ENCODE measurements at places on chromosomes 5 and 9. TPM values are rescaled to one million over a fixed set of nuclear protein-coding genes. Genes with fewer than 3 reads are reported as not detected.

DNA sequence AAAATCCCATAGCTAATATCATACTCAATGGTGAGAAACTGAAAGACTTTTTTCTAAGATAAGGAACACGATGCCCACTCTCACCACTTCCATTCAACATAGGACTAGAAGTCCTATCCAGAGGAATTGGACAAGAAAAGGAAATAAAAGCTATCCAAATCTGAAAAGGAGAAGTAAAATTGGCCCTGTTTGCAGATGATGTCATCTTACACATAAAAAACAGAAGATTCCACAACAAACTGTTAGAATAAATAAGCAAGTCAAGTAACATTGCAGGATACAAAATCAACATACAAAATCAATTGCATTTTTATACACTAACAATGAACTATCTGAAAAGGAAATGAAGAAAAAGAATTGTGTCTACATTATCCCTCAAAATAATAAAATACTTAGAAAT, 308.0 kb downstream of the MCTP1 start:
- no peak overlapping the region for H3K27ac ChIP-seq
- no peaks in the 10 kb centered on the region for H3K27me3 ChIP-seq
- H3K4me1 ChIP-seq, result no peaks in the 10 kb centered on the region
- no peak overlapping the region for H3K4me3 ChIP-seq
- no peak for DNase-seq
- peaks cover 6% of the 10 kb centered on the region for H3K36me3 ChIP-seq

RNF208 gene
- total RNA-seq, result 13.7 TPM

DNA sequence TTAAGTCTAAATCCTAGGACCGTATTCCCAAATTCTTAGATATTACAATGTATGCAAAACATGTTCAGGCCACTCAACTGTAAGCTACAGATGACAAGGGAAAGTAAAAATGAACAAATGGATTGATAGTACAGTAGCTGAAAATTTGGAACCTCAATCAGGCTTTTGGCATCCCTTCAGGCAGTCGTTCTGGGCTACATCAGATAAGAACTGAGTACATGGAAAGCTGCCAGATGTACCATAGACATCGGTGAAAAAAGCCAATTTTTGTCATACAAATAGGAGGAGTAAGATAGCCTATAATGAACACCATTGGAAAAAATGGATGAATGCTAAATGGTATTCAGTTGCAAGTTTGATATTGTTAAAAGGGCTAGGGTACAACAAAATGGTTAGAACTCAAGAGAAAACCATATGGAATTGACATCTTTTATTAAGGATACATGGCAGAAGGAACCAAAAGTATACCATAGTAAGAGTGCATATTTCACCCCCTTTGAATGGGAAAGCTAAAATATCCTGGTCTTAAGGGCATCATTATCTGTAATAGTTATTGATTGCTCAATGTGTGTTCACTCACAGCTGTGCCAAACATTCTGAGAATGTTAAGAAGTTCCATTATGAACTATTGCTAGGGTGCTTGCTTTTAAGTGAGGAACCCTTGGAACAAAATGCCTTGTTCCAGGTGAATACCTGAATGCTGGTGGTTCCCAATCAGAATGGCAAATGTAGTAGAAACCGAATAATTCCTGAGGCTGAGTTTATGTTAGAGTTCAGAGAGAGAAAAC, 86.4 kb downstream of the NR3C1 start:
- no peak overlapping the region for H3K27ac ChIP-seq
- H3K36me3 ChIP-seq, result no peaks in the 10 kb centered on the region
- H3K4me3 ChIP-seq, result no peak overlapping the region
- DNase-seq, result no peak
- no peaks in the 10 kb centered on the region for H3K27me3 ChIP-seq

GRXCR2 gene
- total RNA-seq, result not detected
